DMS79 treated with DMSO at 0.1 percent for 48 hours (cell line): ENCODE measurements at places on chromosomes 11 and 22.

DNA sequence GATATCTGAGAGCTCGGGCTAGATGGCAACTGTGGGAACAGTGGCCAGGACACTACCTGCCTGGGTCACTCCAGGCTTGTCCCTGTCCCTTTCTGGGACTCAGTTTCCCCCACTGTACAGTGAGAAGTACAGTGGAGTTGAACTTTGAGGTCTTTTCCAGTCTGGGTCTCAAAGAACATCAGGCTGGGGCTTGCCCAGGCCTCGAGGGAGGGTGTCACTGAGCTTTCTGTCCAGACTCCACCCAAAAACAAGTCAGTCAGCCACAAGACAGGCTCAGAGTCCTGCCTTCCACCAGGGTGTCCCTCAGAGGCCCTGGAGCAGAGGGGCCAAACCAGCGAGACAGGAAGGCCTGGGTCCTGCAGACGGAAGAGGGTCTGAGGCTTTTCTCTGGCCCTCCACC is 2.0 kb upstream of the PLA2G3 start:
- DNase-seq, result no peak

DNA sequence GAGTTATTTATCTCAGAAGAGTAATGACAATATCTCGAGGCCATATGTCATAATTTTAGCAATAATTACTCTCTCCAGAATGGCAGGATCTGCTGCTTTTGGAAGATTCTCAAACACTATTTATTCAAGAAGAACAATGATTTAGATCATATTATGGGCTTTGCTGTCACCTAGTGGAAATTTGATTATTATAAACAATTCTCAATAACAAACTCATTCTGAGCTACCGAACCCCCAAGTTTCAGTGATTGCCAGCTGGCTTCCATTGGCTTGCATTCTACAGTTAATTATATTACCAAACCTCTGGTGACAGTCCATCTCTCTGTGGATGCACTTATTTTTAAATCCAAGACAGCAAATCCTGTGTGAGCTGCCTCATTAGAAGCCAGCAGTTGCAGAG is 27.9 kb upstream of the SLC36A4 start:
- peak; percentile 98 for DNase-seq

GRCh38 chr11:90849312-90849711 is 626.5 kb upstream of the CHORDC1 start:
- DNase-seq, result no peak

- no peak for DNase-seq
These were observed 64.6 kb downstream of the CLPB start for GRCh38 chr11:72369743-72370142.

DNA sequence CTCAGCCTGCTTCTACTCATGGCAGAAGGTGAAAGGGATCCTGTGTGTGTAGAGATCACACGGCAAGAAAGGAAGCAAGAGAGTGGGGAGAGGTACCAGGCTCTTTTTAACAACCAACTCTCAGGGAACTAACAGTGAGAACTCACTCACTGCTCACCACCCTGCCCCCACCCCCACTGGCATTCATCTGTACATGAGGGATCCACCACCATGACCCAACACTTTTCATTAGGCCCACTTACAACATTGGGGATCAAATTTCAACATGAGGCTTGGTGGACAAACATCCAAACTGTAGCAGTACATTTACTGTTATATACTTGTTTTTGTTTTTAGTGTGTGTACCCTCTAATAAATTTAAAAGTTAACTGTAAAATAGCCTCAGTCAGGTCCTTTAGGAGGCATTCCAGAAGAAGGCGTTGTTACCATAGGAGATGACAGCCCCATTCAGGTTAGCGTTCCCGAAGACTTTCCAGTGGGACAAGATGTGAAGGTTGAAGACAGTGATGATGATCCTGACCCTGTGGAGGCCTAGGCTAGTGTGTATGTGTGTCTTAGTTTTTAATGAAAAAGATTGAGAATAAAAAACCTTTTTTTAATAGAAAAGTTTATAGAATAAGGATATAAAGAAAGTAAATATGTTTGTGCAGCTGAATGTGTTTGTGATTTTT is 11.3 kb downstream of the CUL5 start:
- no peak for DNase-seq

- no peak for DNase-seq
These were observed 116.4 kb downstream of the STIM1 start for GRCh38 chr11:3971756-3972404.

DNA sequence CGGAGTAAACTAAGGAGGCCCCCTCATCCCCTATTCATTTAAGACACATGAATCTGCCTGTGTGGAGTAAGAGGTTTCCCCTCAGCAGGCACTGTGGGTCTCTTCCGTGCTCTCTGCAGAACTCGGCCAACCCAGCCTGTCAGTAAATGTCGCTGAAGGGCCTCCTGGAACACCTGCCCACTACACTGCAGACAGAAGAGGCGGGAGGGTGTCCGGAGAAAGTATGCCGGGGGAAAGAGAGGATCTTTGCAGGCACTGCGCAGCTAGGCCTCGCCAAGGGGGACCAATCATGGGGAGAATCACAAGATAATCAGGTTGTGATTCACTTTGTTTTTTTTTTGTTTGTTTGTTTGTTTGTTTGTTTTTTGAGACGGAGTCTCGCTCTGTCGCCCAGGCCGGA is 110.8 kb downstream of the MORC2 start:
- no peak for DNase-seq

GRCh38 chr22:25774575-25775026 is 32.6 kb downstream of the MYO18B start:
- no peak for DNase-seq

DNA sequence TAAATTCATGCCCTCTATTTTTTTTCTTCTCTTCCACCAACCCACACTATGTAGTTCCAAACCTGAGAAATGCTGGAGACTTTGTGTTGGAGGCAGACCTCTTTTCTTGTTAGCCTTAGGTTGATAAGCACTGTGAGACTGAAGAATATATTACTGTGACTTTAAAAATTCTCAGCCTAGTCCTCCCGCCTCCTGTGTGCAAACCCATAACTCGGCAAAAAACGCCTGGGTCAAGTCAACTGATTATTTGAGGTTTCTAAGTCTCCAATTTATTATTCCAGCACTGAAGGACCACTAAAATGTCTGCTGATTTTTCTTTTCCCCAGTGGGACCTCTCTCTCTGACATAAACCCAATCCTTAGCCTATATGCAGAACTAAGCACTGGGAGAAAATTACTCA is 1946.0 kb upstream of the RAG2 start:
- no peak for DNase-seq

DNA sequence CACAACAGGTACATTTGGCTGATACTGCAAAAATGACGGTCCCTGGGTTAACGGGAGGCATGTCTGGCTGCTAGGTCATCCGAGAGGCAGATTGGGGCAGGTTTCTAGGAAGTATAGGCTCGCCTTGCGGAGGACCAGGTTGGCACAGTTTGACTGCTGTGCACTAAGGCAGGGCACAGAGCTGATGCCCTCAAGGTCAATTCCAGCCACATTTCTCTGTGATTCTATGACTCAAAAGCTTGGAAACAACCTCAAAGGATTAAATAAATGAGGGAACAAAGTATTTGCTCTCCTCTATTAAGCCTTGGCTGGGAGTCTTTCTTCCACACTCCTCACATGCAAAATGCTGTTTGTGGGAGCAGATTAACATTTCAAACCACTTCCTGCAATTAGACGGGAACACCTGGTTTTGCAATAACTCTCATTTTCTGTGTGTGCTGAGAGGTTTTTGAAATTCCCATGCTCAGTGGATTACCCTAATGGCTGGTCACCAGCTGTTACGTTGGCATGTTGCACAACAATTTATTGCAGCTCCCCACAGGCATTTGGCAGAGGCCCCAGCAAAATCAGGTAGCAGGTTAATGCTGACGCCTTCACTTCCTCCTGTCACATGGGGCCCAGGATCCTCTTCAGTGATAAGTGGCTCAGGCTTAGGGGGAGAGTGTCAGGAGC is 61.0 kb upstream of the PLET1 start:
- peak; percentile 88 for DNase-seq

DNA sequence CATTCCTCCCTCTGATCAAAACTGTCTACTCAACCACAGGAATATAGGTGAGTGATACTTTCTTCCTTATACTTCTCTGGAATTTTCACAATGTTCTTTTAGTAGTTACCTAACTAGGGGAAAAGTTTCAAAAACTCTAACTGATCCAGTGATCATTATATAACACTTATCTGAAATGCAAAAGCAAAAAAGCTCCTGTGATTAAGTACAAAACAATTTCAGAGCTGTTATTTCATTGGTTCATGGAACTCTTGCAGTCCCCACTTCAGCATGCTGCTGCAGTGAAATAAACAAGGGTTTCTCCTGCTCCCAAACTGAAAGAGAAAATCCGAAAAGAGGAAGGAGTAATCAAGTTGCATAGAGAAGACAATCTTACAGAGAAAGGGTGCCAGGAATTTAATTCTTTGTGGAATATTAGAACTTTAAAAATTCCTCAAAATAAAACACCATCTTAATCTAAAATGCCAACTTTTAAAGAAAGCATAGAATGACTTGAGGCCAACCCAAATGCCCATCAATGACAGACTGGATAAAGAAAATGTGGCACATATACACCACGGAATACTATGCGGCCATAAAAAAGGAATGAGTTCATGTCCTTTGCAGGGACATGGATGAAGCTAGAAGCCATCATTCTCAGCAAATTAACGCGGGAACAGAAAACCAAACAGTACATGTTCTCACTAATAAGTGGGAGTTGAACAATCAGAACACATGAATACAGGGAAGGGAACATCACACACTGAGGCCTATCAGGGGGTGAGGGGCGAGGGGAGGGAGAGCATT is 20.3 kb downstream of the PPP2R1B start:
- no peak for DNase-seq

DNA sequence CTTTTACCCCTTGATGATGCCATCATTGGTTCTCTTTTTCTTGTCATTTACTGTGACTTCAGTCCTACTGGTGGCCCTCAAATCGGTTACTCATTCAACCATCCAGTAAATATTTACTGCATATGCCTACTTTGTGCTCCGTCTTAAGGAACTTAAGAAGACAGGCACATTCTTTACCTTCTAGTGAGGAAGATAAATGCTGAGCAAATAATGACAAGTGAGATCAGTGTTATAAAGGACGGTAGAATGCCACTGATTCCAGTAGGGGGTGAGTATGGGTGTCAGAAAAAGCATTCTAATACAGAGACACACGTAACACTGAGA is 1.6 kb downstream of the ANKRD42 start:
- DNase-seq, result no peak

DNA sequence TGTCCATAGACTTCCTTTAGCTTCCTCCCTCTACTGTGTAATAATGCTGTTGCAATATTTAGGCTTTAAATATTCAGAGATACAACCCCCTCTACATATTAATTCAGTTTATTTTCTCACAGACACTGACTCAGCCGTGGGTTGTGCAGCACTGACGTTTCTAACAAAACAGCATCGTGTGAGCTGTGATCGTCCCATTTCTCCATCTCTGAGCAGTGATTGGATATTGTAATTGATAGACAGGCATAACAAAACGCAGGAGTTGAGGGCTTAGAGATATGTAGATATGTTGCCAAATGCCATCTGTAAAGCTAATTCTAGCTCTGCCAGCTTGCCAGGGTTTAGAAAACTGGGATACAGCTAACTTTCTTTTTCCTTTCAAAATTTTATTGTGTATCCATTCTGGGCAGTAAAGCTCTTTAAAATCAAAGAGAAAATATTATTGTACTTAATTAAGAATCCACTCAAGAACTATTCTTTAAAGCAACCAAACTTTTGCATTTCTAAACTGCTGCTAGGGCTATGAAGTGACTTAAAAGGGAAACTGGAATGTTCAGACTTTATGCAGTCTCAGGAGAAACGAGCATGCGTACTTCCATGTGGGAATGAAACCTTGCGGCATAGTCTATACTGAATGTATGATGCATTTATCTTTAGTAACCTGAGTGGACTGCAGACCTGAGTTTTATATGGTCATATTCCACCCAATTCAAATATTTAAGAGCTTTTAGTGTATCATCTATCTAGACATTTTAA is 22.7 kb downstream of the BTBD10 start:
- no peak for DNase-seq

DNA sequence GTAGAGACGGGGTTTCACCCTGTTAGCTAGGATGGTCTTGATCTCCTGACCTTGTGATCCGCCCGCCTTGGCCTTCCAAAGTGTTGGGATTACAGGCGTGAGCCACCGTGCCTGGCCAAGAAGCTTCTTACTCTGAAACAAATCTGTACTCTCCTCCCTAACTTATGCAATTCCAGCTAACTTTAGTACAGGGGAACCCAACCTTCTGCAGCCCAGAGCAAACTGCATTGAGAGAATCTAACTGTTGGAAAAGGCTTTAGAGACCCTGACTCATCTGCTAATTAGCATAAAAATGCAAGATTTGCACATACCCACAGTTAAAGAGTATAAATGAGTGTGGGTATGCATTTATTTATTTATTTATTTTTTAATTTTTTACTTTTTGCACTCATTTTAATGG is 64.8 kb downstream of the APOL5 start:
- no peak for DNase-seq

GRCh38 chr11:133034929-133035328 is 497.4 kb downstream of the OPCML start:
- DNase-seq, result no peak

DNA sequence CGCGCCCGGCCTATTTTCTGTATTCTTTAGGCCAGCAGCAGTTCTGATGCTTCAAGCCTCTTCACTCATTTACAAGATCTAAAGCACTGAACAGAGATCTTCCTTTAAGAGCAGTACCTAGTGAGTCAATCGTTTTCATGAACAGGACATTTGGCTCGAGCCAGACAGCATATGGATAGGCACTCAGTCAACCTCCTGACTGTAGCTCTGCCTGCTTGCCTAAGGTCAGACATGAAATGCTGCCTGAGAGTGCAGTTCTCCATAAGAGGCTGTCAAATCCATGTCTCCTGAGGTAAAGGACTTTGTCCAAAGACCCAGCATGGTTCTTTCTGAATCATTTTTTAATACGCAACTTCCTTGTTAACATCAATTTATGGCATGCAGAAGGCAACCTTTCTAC is 941.2 kb downstream of the DLG2 start:
- no peak for DNase-seq

DNA sequence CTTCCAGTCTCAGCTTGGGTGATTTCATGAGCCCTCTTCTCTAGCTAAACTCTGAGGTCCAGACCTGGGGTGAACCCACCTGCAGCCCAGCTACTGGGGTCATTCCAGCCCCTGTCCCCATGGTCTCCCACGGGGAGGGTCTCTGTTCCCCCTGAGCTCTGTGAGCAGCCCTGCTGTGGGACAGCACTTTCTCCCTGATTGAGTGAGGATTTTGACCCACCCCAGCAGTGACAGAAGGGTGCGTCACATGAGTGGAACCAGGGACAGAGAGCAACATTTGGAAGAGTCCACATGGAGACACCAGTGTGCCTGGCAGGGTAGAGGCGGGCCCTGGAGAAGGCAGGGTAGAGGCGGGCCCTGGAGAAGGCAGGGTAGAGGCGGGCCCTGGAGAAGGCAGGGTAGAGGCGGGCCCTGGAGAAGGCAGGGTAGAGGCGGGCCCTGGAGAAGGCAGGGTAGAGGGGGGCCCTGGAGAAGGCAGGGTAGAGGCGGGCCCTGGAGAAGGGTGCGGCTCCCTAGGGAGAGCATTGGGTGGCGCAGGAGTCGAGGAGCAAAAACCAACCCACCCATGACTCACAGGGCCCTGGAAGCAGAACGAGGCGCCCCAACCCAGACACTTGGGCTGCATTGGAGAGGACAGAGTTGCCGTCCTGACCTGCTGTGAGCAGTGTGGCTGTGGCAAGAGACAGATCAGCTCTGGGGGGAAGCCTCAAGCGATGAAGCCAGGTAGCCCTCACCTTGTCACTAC is 227.7 kb upstream of the B3GAT1 start:
- DNase-seq, result no peak
